Ureter (tissue), 1 donor: ENCODE measurements at places on chromosomes 12 and 14. TPM values are rescaled to one million over a fixed set of nuclear protein-coding genes. Genes with fewer than 3 reads are reported as not detected.

The BCL11B gene
- total RNA-seq: 8.4 TPM

The SFSWAP gene
- 59.8 TPM for total RNA-seq

The IL26 gene
- not detected for total RNA-seq

The AKAP6 gene
- 16.5 TPM for total RNA-seq

The ZCCHC8 gene
- total RNA-seq: 32.2 TPM

The PLEKHG7 gene
- 4.2 TPM for total RNA-seq

The CFAP251 gene
- 3.9 TPM for total RNA-seq

The KLRG1 gene
- total RNA-seq: 2.4 TPM

The DPPA3 gene
- not detected for total RNA-seq

The PIWIL1 gene
- total RNA-seq: not detected

The CCDC196 gene
- not detected for total RNA-seq

The KIF26A gene
- total RNA-seq: 6.1 TPM

The HOXC6 gene
- 2.3 TPM for total RNA-seq
